ENCODE measurements at places on chromosomes 16 and 17. TPM values are rescaled to one million over a fixed set of nuclear protein-coding genes. Genes with fewer than 3 reads are reported as not detected.

DNA sequence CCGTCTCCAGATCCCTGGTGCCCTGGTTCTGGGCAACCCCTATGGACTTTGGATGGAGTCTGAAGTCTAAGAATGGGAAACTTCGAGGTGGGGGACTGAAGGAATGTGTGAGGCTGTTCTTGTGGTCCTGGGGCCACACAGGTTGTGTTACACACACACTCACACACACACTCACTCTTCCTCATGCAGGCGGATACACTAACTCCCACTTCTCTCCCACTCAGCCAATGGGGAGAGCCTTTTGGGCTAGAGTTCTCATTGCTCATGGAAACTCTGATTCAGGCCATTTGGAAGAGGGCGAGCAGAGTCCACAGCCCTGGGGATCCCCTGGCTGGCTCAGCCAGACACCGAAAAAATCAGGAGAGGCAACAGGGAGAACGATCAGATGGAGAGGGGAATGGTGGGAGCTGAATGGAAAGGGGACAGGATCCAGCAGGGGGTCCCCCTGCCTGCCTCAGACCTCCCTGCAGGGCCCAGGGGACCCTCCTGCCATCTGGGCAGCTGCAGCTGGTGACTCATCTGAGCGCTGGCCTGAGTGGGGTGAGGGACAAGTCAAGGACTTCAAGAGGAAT lies 9.1 kb downstream of the IGFBP4 start:
- H3K27ac ChIP-seq: peak overlapping the region; percentile 64
- no peaks in the 10 kb centered on the region for H3K27me3 ChIP-seq
- peaks cover 34% of the 10 kb centered on the region for H3K4me1 ChIP-seq
- peaks cover 50% of the 10 kb centered on the region for H3K36me3 ChIP-seq
- H3K4me3 ChIP-seq: no peak overlapping the region
- no peak for DNase-seq

- no peak overlapping the region for H3K4me3 ChIP-seq
- H3K36me3 ChIP-seq: peaks cover 3% of the 10 kb centered on the region
- H3K27me3 ChIP-seq: no peaks in the 10 kb centered on the region
- no peak for DNase-seq
- peaks cover 18% of the 10 kb centered on the region for H3K4me1 ChIP-seq
Observed at GRCh38 chr16:27870116-27870798, 193.3 kb downstream of the GSG1L start.

DNA sequence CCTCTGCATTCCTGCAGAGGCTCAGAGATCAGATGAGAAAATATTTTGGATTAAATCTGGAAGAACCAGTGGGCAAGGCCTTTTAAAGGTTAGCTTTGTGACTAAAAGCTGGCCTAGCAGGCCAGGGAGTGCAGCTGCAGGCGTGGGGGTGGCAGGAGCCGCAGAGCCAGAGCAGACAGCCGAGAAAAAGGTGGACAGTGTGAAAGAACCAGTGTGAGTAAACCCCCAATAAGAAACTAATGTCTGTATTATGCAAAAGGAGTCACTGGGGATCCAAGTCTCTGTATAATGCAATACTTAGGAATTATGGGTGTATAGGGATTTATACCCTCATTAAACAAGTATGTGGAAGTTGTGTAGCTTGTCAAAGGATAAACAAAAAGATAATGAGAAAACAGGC lies 21.4 kb upstream of the SPACA3 start:
- no peak overlapping the region for H3K27ac ChIP-seq
- H3K4me3 ChIP-seq: no peak overlapping the region
- no peak for DNase-seq
- peaks cover 16% of the 10 kb centered on the region for H3K4me1 ChIP-seq
- no peaks in the 10 kb centered on the region for H3K36me3 ChIP-seq

GRCh38 chr16:66911112-66911511 lies 7.6 kb downstream of the CDH16 start:
- H3K4me3 ChIP-seq: no peak overlapping the region

DNA sequence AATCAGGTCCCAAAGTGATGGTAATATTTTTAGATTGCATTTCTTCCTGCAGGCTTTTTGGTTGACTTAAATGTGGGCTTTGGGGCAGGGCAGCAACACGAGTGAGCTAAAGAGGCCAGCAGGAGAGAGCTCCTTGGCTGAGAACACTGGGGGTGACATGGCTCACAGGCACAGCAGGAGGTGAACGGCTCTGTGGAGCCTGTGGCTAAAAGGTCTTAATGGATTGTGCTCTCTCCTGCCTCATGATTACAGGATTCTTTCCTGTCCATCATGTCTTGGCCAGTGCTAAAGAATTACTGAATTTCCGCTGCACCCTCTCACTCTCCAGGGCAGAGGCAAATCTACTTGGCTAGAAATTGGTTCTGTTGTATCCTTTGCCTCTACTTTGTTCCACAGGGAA lies 366.6 kb downstream of the HS3ST4 start:
- H3K4me1 ChIP-seq: no peaks in the 10 kb centered on the region
- H3K4me3 ChIP-seq: no peak overlapping the region
- no peaks in the 10 kb centered on the region for H3K36me3 ChIP-seq
- no peak for DNase-seq
- no peaks in the 10 kb centered on the region for H3K27me3 ChIP-seq

- peaks cover 7% of the 10 kb centered on the region for H3K4me1 ChIP-seq
- H3K4me3 ChIP-seq: no peak overlapping the region
- DNase-seq: no peak
- no peak overlapping the region for H3K27ac ChIP-seq
- H3K36me3 ChIP-seq: no peaks in the 10 kb centered on the region
Observed at GRCh38 chr17:19720210-19720475, 3.8 kb upstream of the SLC47A2 start.

- no peak overlapping the region for H3K4me3 ChIP-seq
- peaks cover 4% of the 10 kb centered on the region for H3K36me3 ChIP-seq
- H3K27ac ChIP-seq: no peak overlapping the region
- H3K4me1 ChIP-seq: peaks cover 47% of the 10 kb centered on the region
Observed at GRCh38 chr17:58377661-58378060, 25.7 kb upstream of the SUPT4H1 start.

Gene MYO15B
- 13.4 TPM for total RNA-seq

Gene MILR1
- 0.27 TPM for total RNA-seq
